ENCODE measurements at places on chromosomes 4 and X.

GRCh38 chr4:76308548-76308947, 2.0 kb downstream of the STBD1 start:
- no peak for DNase-seq

- no peak for DNase-seq
Observed at GRCh38 chr4:173508386-173509035, 21.5 kb downstream of the HAND2 start.

- no peak for DNase-seq
Observed at GRCh38 chr4:146592019-146592418, 46.7 kb upstream of the POU4F2 start.

DNA sequence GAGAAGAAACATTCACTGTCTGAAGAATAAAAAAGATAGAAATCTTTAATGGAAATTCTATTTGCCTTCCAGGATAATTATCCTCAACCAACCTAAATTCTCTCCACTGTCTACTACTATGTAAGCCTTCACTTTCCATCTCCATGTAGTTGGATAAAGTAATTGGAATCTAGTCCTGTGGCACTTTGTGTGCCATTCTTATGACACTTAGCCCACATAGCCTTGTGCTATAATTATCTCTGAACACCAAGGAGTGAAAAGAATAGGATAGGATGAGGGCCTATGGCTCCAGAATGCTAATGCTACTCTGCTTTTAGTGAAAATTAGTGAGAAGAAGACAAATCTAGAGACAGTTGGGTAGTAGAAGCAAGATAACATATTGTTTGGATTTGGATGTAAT, 20.2 kb downstream of the PRSS48 start:
- no peak for DNase-seq

DNA sequence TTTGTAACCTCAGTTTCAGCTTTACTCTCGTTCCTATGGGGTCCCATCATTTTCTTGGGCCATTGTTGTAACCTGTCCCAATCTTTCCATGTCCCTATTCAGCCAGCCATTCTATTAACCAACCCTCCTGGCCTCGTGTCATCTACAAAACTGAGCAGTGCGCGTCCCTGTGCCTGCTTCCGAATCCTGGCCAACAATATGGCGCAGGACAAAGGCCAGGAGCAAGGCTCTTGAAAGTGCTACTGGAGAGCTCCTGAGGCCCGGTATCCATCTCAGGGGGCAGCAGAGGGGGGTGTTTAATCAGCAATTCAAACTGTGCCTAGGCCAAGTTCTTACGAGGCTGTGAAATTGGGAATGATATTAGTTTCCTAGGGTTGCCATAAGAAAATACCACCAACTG, 41.2 kb upstream of the APLN start:
- no peak for DNase-seq

DNA sequence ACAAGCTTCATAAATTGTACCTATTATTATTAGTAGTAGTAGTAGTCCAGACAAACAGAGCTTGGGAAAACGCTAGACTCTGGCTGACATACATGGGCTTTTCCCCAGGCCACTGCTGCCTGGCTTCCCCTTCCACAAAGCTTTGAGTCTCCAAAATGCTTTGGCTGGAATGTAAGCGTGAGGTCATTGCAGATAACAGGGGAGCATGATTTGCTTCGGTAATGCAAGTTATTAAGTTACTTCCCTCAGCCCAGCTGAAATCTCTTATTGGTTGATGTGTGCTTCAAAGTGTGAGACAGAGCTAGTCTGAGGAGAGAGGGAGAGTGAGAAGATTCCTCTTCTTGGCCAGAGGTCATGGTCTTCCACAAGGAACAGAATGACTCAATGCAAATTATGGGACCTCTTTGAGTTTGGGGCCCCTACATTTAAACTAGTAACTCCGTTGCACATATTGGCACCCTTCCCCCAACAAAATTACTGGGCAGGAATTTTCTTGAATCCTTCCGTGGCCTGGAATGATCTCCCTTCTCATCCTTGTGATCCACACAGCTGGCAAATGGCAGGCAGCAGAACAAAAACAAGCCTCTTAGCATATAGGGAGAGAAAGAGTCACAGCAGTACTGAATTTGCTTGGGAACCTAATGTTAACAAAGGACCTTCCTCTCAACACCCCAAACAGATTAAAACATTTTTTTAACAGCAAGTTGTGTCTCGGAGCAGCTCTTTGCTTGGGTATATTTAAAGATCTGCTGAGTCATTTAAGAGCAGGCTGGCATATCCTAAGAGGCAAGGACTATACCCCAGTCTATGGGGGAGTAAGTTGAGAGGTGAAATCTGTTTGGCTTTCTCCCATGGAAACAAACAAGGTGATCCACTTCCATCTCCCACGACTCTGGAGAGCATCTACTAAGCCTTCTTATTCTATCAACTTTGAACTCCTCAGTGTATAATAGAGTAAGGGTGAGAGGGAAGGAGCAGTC, 19.9 kb downstream of the AR start:
- DNase-seq = no peak

- DNase-seq = no peak
Observed at GRCh38 chr4:21795091-21795490, 153.5 kb downstream of the KCNIP4 start.
